ENCODE measurements at places on chromosomes 4 and X. TPM values are rescaled to one million over a fixed set of nuclear protein-coding genes. Genes with fewer than 3 reads are reported as not detected.

GYPA gene
- 1.3 TPM for total RNA-seq

TBL1X gene
- total RNA-seq, result 6.5 TPM

CCSER1 gene
- 15.7 TPM for total RNA-seq

HELT gene
- not detected for total RNA-seq

KCNE5 gene
- total RNA-seq, result 1.6 TPM

ATP2B3 gene
- 68.0 TPM for total RNA-seq

SERPINA7 gene
- total RNA-seq, result not detected

AFM gene
- not detected for total RNA-seq

NOX1 gene
- not detected for total RNA-seq

PCYT1B gene
- 19.5 TPM for total RNA-seq

GAGE12F gene
- not detected for total RNA-seq

All from glutamatergic neuron (in vitro differentiated cells).